ENCODE measurements at places on chromosomes 5 and 9.
A peak's percentile ranks its signal among the peaks of the same experiment; 100 is the strongest.

DNA sequence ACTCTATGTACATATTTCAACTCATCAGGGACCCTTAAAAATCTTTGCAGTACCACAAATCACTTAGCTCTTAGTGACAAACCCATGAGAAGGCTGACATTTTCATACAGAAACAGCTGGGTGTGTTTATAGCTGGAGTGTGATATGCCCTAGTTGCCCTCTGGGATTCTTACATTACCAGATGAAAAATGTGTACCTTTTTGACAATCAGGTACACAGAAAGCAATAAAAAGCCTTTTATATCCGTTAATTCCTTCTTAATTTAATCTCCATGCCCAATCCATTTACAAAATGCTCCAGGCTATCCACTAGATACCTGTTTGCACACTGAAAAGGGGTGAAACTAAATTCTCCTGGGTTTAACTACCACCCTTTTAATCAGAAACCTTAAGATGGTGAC lies 222.9 kb downstream of the KIAA0825 start:
- DNase-seq, result no peak

DNA sequence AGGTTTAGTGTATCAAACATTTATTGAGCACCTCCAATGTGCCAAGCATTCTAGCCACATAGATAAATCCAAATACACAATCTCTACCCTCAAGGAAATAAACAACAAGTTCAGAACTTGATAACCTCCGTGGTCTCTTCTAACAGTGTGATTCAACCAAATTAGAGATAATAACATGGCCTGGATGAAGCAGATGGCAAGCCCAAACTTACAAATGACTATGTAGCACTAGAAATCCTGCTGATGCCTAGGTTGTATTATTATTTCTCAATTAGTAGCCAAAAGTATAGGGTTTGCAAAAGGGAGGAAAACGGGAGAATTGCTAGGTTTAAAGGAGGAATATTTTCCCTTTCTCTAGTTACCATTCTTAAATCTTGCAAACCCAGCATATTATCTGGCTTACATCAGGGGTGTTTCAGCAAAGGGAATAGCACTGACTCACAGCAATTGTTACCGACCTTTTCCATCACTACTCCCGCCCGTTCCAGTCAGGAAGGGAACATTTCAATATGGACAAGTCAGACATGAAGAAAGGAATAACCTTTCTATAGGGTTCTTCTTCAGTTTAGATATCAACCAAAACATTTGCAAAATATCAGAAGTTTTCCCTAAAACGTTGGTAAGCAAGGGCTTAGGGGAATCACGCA lies 2.3 kb downstream of the DPYSL3 start:
- peak; percentile 54 for DNase-seq

- DNase-seq, result peak; percentile 16
Measured at GRCh38 chr9:68702493-68702892, 2.5 kb upstream of the PIP5K1B start.

DNA sequence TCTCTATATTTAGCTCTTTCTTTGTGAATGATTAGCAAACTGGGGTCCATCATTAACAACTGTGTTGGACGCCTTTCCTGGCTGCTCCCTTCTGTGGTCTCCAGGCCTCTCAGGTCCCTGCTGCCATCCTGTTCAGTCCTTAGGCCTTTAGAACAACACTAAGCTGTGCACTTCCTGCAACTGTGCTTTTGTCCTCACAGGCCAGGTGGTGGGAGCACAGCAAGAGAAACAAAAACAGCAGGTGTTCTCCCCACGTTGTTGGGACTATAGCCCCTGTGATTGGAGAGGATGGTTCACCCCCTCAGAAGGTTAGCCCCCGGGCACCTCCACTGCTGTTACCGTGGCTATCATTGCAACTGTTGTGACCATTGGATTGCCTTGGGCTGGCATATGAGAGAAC lies 41.7 kb upstream of the CLINT1 start:
- no peak for DNase-seq

DNA sequence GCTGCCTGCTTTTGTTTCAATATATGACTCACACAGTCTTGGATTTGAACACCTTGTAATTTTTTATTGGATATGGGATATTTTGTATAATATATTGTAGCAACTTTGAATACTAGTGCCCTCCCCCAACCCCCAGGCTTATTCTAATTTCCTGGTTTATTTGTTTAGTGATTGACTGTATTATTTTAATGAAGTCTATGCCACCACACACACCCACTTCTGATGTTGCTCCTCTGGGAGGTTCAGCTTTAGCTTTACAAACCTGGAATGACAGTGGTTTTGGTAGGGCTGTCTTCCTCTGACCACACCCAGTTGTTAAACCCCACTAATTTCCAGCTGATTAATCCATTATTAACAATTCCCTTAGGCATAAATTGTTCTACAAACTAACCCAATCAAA lies 206.1 kb upstream of the NFIL3 start:
- DNase-seq, result no peak

GRCh38 chr5:17426104-17426749 lies 71.8 kb upstream of the TAF11L2 start:
- no peak for DNase-seq

GRCh38 chr9:133163504-133164172 lies at the start of gene GBGT1:
Gene GBGT1, minus strand, starts transcription at chr9:133163914. Its CDS starts 1,502 bp downstream, at chr9:133162412.
- DNase-seq, result no peak

DNA sequence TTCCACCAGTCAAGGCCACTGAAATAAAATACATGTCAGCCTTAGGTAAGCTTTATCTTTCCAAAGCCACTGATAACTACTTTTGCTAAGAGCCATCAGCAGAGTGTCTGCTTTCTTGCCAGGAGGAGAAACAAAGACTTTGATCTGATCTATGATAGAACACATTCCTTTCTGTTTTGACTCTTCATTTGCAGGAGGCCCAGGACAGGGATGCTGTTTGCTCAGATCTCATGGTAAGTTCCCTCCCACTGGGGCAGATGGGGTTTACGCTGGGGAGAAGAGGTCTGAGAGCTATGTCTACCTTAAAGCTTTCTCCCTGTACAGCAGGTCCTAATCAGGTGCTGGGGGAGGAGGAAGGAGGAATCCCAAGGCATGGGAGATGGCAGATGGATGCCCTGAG lies 497.6 kb downstream of the NTRK2 start:
- no peak for DNase-seq

GRCh38 chr5:138543730-138544104 lies 681 bp upstream of the ETF1 start:
- DNase-seq, result no peak

DNA sequence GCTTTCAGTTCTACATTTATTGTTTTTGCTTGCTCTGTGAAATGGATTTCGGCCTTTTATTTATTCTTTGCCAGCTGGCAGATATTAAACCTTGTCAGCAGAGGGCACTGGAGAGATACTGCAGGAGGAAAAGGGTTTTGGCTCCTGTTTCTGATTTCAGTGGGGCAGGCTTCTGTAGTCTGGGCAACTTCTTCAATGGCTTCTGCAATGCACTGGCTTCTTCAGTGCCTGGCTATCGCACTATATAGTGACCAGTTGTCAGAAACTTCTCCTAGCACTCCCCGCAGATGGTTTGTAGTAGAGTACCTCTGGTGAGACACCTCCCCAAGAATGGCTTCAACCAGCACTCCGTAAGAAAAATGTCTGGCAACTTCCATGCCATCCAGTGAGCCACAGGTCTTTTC lies 3.2 kb upstream of the NFX1 start:
- peak; percentile 54 for DNase-seq

GRCh38 chr9:127647451-127647850 lies 35.4 kb downstream of the STXBP1 start:
- DNase-seq, result no peak

GRCh38 chr5:112951124-112951702 lies 25.4 kb upstream of the DCP2 start:
- DNase-seq, result no peak

GRCh38 chr5:158809310-158809850 lies 290.3 kb downstream of the EBF1 start:
- no peak for DNase-seq

DNA sequence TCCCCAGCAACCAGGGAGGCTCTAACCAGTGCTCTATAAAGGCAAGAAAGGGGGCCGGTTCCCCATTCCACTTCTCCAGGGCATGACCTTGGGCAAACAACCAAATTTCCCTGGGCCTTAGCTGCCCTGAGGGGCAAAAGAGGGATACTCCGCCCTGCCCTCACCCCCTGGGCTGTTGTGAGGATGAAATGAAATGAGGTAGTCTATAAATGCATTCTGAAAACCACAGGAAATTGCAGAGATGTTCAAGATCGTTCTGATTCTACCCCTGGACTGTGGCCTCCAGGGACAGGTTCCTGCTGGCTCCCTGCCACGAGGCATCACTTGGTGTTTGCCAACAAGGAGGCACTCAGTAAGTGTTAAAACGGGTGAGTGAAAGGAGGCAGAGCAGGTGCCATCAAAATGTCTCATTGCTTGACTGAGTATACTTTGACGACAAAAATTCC lies 5.7 kb downstream of the RAPGEF1 start:
- peak; percentile 58 for DNase-seq

DNA sequence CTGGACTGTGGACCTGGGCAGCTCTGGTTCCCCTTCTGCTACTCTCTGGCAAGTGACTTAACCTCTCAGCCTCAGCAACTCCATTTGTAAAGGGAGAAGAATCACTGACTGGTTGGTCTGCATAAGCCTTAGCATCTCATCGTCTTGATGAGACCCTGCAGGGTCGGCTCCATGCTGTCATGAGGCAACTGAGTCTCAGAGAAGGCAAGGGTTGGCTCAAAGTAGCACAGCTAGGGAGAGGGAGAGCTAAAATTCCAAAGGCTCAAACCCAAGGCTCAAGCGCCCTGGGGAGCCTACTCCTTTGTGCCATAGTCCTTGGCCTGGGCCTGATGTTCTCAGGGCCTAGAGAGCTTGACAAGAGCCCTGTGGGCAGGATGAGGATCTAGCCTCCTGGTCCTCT lies 4.5 kb downstream of the FGFR4 start:
- DNase-seq, result no peak

DNA sequence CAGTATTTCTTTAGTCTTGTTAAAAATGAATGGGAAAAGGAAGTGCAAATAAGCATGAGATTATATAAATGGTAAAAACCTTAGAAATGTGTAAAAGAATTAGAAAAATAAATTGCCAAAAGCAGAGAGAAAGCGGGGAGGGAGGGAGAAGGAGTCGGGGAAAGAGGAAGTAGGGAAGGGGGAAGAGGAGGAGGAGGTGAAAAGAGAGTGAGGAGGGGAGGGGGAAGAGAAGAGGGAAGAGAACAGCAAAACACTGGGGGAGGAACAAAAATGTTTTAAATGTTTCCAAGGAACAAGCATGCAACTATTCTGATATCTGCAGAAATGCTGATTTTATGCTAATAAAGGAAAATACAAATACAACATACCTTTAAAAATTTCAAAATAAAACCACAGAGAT lies 317.5 kb downstream of the PIK3R1 start:
- no peak for DNase-seq

DNA sequence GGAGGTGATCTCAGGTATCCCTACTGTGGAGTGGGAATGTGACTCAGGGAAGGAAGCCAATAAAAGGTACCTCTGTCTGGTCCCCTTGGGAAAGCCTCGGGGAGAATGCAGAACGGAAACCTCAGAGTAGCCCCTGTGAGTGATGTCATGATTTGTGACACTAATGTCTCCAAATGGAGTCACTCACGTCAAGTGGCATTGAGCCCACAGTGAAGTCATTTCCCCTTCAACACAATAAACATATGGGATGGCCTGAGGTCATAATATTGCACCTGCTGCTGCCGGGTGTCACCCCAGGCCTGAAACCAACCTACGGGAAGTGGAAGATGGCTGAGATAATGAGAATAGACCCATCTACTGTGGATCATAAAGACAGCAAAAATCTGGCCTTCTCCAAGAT lies 75.9 kb upstream of the GOLM1 start:
- DNase-seq, result no peak

- no peak for DNase-seq
Measured at GRCh38 chr9:16236311-16236710, 634.2 kb downstream of the BNC2 start.

GRCh38 chr5:175113947-175114346 lies 330.0 kb downstream of the DRD1 start:
- no peak for DNase-seq

DNA sequence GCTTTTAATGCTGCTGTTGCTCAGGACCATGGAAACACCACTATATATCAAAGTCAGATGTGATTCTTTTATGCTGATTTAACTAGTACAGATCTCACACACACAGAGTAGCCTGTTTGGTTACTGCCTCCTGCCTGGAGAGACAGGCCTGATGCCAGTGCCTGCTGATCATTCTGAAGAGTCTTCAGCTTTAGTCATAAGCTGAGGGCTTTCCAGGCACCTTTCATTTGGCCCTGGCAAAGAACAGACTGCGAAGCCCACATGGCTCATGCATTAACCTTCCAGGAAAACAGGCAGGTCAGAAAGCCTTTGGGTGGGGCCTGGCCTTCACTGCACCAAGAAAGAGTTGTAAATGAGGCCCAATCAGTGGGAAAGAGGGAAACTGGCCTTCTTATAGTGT lies 144.7 kb downstream of the SAXO1 start:
- no peak for DNase-seq

- DNase-seq, result no peak
Measured at GRCh38 chr5:52814352-52815148, 26.8 kb downstream of the ITGA1 start.

DNA sequence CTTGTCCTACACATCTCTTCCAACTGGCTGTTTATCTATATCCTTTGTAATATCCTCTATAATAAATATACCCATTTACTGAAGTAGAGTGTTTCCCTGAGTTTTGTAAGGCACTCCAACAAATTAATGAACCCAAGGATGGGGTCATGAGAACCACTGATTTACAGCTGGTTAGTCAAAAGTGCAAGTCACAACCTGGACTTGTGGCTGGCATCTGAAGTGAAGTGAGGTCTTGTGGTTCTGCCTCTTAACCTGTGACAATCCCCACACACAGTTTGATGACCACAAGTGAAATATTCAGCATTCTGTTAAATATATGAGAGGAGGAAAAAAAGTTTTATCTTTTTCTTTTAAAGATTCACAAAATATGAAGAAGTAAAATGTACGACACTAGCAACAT lies 126.1 kb downstream of the NR2F1-AS1 start:
- DNase-seq, result no peak

DNA sequence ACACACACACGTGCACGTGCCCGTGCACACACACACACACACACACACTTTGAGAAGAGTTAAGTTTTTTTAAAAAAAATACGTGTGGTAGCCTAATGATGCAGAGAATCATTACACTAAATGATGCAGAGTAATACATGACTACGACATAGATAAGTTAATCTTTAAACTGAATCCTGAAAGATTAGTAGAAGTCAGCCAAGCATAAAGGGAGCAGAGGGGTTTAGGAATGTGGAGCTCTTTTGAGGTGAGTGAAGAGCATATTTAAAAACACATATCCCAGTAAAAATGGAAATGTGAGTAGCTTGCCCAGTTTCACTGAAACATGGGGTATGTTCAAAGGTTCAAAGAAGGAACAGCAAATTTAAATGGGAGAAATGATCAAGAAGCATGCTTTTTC lies 61.3 kb upstream of the TYRP1 start:
- no peak for DNase-seq

- DNase-seq, result no peak
Measured at GRCh38 chr9:9819886-9820285, 792.9 kb downstream of the PTPRD start.

DNA sequence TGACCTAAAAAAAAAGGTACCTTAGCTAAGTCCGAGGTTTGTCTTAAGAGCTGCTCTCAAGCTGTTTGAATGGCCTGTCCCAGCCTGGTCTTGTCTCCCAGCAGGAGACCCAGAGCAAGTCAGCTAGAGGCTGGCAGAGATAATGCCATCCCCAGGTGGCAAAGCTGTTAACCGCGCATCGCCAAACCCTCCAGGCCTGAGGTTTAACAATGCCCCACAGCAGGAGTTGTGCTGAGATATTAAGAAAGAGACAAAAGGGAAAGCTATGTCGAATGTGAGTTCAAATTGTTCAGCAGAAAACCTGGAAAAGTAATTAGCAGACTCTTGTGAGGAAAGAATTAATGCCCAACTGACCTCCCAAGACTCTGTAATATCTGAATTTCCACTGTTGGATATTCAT lies 187.1 kb downstream of the FSTL4 start:
- no peak for DNase-seq

Measured in HT1080 (cell line).